Adrenal gland (tissue), 19 donors: ENCODE measurements at places on chromosomes 4 and X. TPM values are rescaled to one million over a fixed set of nuclear protein-coding genes. Genes with fewer than 3 reads are reported as not detected.

Gene TFE3
- 45.6 TPM for polyA plus RNA-seq

Gene FAM236C
- polyA plus RNA-seq, result not detected

Gene MAGEB16
- polyA plus RNA-seq, result not detected

- DNase-seq, result no peak
These were observed 904.6 kb downstream of the CCSER1 start for GRCh38 chr4:91031761-91032160.

- no peak for DNase-seq
These were observed 13.9 kb upstream of the BMPR1B start for GRCh38 chr4:94743838-94744237.

DNA sequence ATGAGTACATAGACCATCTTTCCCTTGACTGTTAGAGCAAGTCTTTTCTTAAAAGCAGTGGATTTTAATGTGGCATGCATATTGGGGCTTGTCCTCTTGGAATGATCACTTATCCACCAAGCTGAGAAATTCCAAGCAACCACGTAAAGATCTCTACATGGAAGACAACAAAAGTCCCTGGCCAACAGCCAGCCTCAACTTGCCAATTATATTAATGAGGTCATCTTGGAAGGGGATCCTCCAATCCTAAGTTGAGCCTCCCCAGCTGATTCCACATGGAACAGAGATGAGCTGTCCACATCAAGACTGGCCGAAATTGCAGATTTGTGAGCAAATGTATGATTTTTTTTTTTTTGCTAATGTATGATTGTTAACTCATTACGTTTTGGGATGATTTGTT lies 20.6 kb upstream of the FTHL17 start:
- DNase-seq, result no peak

GRCh38 chrX:40514376-40514775 lies 66.4 kb upstream of the ATP6AP2 start:
- peak; percentile 15 for DNase-seq

DNA sequence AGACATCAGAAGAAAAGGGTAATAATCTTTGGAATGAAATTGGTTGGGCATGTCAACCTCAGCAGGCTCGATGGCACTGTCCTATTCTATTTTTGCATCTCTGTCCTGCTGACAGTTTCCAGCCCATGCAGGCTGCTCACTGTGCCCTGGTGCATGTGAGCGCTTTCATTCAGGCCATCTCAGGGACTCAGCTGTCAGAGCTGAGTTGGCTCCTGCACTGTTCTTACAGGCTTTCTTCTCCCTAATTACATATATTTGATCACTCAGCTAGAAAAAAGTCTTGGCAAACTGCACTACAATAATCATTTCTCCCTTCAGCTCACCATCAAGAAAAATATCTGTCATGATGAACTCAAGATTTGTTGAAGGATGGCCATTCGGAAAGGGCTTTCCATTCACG lies 84.7 kb downstream of the RASL11B start:
- no peak for DNase-seq

GRCh38 chrX:39823854-39824253 lies 273.9 kb downstream of the BCOR start:
- no peak for DNase-seq

DNA sequence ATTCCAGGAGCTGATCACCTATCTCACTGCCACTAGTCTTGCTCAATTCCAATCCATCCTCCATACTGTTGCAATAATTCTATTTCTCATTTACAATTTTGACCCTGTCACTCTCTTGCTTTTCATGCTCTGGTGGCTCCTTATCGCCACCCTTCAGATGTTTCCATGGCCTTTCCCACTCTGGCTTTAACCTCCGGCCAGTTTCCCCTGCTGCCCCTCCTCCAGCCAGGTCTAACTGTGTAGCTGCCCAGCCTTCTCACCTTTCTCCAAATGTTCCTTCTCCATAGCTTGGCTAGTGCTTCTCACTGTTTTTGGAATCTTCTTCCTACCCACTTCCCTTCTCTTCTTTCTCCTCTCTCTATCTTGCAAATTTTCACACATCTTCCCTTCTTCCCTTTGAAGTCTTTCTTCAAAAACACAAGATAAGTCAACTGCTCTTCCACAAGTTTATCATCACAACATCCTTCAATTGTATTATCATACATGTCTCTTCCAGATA lies 153.8 kb downstream of the COL25A1 start:
- DNase-seq, result no peak

- DNase-seq, result peak; percentile 12
These were observed 38.6 kb upstream of the SORCS2 start for GRCh38 chr4:7153711-7154110.

DNA sequence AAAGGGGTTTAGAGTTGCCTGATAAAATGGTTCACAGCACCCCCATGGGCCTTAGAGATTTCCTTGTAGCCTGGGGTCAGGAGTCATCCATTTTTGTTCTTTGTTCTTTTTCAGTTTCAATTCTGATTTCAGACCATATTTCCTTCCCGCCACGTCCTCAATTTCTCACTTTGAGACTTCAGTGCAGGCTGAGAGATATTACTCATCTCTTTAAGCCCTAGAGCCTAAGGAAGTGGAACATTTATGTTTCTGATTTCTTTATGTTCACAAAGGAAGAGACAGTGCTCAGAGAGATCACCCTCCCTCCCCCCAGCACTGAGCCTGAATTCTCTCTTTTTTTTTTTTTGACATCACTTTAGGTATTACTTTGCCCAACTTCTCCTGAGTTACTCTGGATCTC lies 56.3 kb downstream of the MSN start:
- no peak for DNase-seq
